A172 (cell line): ENCODE measurements at places on chromosomes 3 and 15. TPM values are rescaled to one million over a fixed set of nuclear protein-coding genes. Genes with fewer than 3 reads are reported as not detected.

The CLRN1 gene
- total RNA-seq = not detected in 2 replicates

The CCDC54 gene
- not detected in 2 replicates for total RNA-seq

The RAB7A gene
- 70.8 and 76.2 TPM in 2 replicates for total RNA-seq

The SNAP23 gene
- total RNA-seq = 64.1 and 77.1 TPM in 2 replicates

The GOLGA8O gene
- total RNA-seq = not detected in 2 replicates

The UBE2E1 gene
- total RNA-seq = 66.4 and 91.7 TPM in 2 replicates

The TMCC1 gene
- 9.0 and 14.7 TPM in 2 replicates for total RNA-seq

The CCK gene
- total RNA-seq = not detected in 2 replicates

The CPEB1 gene
- 10.8 and 11.3 TPM in 2 replicates for total RNA-seq

The HTR3E gene
- not detected in 2 replicates for total RNA-seq

The LMCD1 gene
- total RNA-seq = 3.9 and 8.4 TPM in 2 replicates

The PPP4R2 gene
- 54.8 and 69.0 TPM in 2 replicates for total RNA-seq

The CD200R1 gene
- 1.2 TPM in 1 of 2 replicates, not detected in the other for total RNA-seq

The DHX30 gene
- 93.2 and 111 TPM in 2 replicates for total RNA-seq

The BOC gene
- total RNA-seq = 3.1 and 4.5 TPM in 2 replicates

The DUOX2 gene
- total RNA-seq = 0.17 TPM in 1 of 2 replicates, not detected in the other

The SMCO1 gene
- not detected in 2 replicates for total RNA-seq

The NEO1 gene
- 3.8 and 7.3 TPM in 2 replicates for total RNA-seq

The IQCH gene
- 2.4 and 3.1 TPM in 2 replicates for total RNA-seq
